Activated naive CD4-positive, alpha-beta T cell treated with anti-CD3 and anti-CD28 coated beads for 36 hours (primary cell): ENCODE measurements at places on chromosomes 7 and 10.

DNA sequence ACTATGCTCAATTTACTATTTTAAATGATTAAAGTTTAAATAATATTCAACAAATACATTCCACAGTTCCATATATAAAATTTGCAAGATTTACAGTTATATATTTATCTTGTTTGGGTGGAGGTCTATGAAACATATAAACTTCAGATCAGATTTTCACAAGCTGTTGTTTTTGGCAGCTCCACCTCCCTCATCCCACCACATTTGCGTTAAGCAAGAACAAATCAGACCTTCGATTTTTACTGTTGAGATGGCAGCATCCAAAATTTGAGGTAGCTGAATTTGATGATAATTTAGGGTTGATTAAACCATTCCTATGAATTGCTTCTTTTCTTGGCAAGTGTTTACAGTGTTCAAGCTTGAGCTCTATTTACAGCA, 986.4 kb downstream of the REEP3 start:
- no peak for DNase-seq

DNA sequence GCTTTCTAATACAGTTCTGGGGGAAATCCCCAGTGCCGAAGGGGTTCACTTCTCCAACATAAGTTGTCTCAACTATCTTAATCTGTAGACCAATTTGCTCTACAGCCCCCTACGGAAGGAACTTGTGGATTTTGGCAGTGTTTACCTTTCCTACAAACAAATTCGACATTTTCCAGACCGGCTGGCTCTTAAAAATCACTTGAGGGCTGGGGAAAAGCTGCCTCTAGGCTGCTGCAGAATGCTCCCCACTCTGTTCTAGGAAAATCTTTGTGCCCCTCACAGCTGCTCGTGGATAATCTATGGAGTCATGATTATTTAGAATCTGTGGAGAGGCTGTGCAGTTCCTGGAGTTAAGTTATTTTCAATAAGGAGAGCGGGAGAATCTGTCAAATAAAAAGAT, 474.6 kb upstream of the FZD8 start:
- DNase-seq = no peak

DNA sequence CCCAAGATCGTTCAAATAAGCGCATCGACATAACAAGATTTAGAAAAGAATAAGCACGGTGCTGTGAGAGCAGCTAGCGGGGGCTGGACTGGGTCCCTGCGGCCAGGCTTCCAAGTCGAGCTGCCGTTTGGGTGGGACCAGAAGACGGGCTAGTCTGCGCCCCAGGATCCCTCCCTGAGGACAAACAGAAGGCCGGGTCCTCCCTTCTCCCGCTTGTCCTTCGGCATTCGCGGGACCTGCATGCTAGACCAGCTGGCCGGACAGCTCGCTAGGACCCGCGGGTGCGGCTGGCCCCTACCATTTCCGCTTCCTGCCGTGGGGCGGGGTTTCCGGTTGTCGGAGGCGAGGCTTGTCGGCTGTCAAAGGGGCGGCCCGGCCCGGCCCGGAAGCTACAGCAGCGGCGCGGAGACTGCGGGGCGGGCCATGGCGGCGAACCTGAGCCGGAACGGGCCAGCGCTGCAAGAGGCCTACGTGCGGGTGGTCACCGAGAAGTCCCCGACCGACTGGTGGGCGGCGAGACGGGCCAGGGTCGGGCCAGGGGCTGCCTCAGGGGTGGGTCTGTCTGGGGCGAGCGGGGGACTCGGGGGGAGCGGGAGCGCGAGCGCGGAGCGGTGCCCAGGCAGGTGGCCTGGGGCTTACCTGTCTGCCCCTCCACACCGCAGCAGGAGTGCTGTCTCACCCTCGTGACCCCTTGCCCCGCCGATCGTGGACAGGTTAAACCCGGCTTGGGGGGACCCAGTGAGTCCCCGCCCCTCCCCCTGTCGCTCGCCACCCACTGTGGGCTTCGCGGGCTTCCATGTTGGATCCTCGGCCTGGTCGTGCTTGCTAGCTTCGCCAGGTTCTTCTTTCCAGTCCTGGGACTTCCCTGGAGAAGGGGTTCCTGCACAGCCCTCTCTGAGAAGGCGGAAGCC, at the start of gene DBNL:
TSS of gene DBNL (plus strand) at position 388 of the 911 bp plus-strand sequence. CDS start at position 424, 36 bp downstream.
- peak; percentile 95 for DNase-seq

- DNase-seq = no peak
Observed at GRCh38 chr10:120609006-120609405, 152.0 kb downstream of the PLPP4 start.

GRCh38 chr7:16587790-16588189, 57.8 kb downstream of the ANKMY2 start:
- no peak for DNase-seq

DNA sequence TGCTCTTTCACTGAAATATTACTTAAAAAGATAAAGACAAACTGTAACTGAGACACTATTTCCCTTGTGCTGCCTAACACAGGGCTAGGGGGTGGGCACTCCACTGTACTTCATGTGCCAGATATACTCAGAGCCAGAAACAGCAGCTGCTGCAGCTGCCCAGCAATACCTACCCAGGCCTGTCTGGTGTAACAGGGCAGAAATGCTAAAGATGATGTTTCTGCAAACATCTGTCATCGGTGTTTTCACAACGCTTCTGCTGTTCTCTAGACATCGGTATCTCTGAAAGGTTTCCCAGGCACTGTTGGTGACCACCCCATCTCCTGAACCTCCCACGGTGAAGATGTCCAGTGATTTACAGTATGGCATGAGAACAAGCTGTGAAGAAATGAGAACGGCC, 42.7 kb downstream of the LAMB1 start:
- no peak for DNase-seq

DNA sequence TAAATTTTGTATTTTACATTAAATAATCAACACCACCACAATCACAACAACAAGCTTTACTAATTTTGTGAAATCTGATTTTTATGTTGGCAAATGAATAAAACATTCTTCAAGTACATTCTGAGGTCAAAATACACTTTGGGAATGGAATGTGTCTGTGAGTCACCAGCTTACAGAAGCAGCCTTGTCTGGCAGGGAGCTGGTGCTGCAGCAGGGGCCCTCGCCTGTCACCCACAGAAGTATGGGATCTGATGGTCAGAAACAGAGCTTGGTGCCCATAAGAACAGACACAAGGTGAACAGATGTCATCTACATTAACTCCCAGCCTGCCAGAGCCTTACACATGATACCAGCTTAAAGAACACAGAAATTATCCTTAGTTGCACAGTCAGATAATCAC, 496.9 kb downstream of the CCSER2 start:
- DNase-seq = no peak

DNA sequence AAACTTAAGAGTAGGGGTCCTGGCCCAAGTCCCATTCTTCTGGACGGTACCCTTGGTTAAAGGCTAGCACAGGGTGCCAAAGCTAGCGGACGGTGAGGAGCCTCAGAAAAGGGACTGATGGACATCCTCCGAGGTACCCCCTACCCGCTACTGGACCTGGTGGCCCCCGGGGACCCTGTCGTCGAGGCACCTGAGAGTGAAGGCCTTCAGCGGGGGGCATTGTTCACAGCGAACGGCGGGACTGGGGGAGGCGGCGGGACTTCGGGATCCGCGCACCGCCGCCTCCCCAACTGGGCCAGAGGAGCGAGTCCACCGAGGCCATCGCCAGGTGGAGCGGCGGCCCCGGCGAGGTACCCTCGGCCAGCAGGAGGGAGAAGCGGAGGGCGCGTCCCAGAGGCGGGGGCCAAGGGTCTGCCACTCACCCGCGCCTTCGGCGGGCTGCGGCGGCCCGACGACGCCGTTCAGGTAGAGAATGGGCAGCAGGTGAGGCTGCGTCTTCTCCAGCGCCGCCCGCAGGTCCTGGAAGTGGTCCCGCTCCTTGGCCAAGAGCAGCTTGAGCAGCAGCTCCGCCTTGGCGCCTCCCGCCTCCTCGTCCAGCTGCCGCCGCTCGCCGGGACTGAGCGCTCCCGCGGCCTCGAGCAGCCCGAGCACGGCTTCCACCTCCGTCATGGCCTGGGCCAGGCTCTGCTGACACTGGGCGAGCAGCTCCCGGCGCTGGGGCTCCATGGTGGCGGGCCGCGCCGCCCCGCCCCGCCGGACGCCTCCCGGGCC, 575 bp downstream of the DLG5 start:
- DNase-seq = peak; percentile 38

- DNase-seq = no peak
Observed at GRCh38 chr7:132393789-132394261, 182.4 kb downstream of the PLXNA4 start.

GRCh38 chr7:141700848-141701371, 1.1 kb downstream of the DENND11 start:
- DNase-seq = peak; percentile 33

GRCh38 chr10:94725871-94726270, 36.6 kb upstream of the CYP2C19 start:
- DNase-seq = no peak

GRCh38 chr7:40570223-40570622, 435.4 kb downstream of the SUGCT start:
- DNase-seq = no peak

DNA sequence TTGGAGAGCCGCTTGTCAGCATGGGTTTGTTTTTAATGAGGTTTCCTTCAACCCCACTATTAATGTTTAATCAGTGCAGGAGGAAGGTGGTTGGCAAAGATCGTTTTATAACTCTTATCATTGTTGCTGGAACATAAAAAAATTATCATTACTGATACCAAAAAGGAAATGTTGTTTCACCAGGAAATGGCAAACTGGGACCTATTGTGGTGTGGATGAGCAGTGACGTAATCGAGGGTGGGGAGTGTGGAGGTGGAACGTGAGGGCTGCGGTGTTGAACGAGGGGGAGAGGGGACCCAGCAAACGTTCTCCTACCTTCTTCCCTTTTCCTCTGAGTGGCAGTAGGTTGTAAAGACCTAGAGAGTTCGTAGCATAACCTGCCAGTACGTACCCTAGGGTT, 71.9 kb upstream of the TOMM7 start:
- DNase-seq = no peak

DNA sequence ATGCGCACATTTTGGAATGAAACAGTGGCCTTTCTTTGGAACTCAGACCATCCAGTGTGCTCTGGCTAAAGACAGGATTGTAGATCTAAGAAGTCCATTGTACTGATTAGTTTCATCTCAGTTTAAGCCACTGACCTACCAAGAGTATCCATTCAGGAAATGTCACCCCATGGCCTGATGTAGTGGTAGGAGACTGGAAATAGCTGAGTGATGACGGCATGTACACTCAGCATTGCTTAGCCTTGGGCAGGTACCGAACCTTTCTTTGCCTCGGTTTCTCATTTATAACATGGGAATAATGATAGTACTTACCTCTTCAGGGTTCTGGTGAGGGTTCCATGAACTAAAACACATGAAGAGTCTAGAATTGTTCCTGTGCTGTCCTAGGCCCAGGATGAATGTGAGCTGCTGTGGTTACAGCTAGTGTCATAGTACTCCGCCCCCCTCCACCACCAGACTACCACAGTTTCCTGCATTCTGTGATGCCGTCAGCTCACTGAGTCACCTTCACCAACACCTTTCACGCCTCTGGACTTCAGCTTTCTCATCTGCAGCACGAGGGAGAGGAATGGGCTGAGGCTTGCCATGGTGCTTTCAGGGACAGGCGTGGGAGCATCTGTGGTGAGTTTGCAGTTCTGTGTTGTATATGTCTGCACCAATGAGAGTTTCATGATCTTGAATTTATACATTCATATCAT, 484.0 kb upstream of the GALNT17 start:
- DNase-seq = peak; percentile 84

GRCh38 chr7:24972991-24973390, 7.0 kb downstream of the OSBPL3 start:
- DNase-seq = no peak
